Keratinocyte (primary cell): ENCODE measurements at places on chromosomes 16 and 17. TPM values are rescaled to one million over a fixed set of nuclear protein-coding genes. Genes with fewer than 3 reads are reported as not detected.

Gene PSKH1
- polyA plus RNA-seq, result 10.7 to 19.5 TPM (median 13.7 TPM) in 3 replicates

DNA sequence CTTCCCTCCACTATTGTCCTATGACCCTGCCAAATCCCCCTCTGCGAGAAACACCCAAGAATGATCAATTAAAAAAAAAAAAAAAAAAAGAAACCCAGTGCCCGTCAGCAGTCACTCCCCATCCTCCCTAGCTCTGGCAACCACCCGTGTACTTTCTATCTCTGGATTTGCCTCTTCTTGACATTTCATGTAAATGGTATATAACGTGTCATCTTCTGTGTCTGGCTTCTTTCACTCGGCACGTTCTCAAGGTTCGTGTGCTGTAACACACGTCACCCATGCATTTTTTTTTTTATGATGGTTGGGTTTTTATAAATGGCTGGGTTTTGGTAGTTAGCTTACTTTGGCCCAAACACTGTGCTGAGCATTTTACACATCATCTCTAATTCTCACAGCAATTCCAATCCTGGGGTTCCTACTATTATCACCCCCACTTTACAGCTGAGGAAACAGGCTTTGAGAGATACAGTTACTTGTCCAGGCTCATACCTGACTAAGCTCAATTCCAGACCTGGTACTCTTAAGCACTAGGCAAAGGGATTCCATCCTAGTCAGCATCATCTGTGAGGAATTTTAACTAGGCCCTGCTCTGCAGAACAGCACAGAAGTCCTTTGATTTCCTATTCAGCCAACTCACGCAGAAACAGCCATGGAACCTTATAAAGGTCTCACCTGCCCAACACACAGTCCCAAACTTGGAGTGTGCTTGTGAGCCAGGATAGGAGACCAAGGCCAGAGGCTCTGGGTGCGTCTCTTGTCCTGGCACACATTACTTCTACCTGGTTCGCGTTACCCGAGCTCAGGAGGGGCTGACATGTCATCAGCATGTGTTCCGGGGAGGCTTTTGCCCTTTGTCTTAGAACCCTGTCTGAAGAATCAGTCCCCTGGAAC lies 11.7 kb downstream of the NDUFAB1 start:
- no peaks in the 10 kb centered on the region for H3K4me1 ChIP-seq
- H3K27me3 ChIP-seq, result no peaks in the 10 kb centered on the region
- no peak overlapping the region for H3K27ac ChIP-seq
- no peak for DNase-seq

- no peak for DNase-seq
- peak overlapping the region; percentile 41 for H3K4me3 ChIP-seq
- H3K27ac ChIP-seq, result peak overlapping the region; percentile 36
- H3K4me1 ChIP-seq, result peaks cover 40% of the 10 kb centered on the region
- H3K27me3 ChIP-seq, result no peaks in the 10 kb centered on the region
These were observed 19.7 kb downstream of the CDC42EP4 start for GRCh38 chr17:73292031-73292531.

- DNase-seq, result no peak
- H3K4me3 ChIP-seq, result no peak overlapping the region
- H3K27me3 ChIP-seq, result no peaks in the 10 kb centered on the region
- H3K4me1 ChIP-seq, result peaks cover 29% of the 10 kb centered on the region
- no peak overlapping the region for H3K27ac ChIP-seq
These were observed 4.6 kb downstream of the SMCR8 start for GRCh38 chr17:18319604-18320256.

GRCh38 chr16:56647641-56648431 lies 3.9 kb upstream of the MT1B start:
- H3K4me3 ChIP-seq, result no peak overlapping the region
- no peaks in the 10 kb centered on the region for H3K36me3 ChIP-seq
- no peak for DNase-seq
- peaks cover 5% of the 10 kb centered on the region for H3K27me3 ChIP-seq
- H3K4me1 ChIP-seq, result peaks cover 17% of the 10 kb centered on the region
- no peak overlapping the region for H3K27ac ChIP-seq
